ENCODE measurements at places on chromosomes 4 and X.

DNA sequence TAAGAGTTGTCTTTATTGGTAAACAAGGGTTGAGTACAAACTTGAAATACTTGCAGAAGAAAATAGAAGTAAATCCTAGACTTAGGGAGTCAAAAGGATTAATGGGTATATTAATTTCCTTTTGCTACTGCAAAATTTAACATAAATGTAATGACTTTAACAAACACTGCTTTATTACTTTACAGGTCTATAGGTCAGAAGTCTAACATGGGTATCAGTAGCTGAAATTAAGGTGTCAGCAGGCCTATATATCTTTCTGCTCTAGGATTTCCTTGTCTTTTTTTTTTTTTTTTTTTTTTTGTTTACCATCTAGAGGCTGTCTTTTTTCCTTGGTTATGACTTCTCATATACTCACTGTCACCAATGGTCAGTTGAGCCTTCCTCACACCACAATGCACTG, 220.4 kb downstream of the GRID2 start:
- no peak for DNase-seq

DNA sequence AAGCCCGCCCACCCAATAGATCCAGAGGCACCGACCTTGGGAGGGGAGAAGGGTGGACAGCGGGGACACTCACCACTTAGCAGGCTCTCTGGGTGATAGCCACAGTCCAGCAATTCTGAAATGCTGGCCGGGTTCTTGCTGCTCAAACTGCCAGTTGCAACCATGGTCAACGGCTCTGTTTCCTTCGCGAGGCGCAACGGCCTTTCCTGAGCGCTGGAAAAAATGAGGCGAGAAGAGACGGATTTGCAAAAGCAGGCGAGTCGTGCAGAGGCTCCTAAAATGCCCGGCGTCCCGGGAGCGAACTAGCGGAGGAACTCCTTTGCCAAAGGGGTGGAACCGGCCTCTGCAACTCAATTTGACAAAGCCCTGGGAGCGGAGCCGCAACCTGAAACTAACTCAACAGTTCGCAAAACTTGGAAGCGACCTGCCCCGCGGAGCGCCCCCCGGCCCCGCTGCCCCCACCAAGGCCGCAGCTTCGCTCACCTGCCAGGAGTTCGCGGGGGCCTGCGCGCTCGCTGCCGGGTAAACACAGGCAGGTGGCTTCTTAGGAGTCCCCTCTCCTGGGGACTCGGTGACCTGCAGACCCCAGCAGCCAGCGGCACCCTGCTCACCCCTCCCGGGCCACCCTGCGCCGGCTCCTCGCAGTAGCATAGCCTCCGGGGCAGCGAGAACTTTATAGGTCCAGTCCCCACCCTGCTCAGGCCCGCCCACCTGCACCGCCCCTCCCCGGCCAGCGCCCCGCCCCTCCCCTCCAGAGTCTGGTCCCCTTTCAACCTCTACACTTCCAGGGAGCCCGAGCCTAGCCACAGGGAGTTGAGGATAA, at the start of gene DDIT4L:
DDIT4L (minus strand) TSS at position 649 of the 823 bp plus-strand sequence; CDS start at position 164, 485 bp downstream.
- no peak for DNase-seq

- no peak for DNase-seq
These were observed 76.2 kb downstream of the PRRG1 start for GRCh38 chrX:37425370-37425769.

DNA sequence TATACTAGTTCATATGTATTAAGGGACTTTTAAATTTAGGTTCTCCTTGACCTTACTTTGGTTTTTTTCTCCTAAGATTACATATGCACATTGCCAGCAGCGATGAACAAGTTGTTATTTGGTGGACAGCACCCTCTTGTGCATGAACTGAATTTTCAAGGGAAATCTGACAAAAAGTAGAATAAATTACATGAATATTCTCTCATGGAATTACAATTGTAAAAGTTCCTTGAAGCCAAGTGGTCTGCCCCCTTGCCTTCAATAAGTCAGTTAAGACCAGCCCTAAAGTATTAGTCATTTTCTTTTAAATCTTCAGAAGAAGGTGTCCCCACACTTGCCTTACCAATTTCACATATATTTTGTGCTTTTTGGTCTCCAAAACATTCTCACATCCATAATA, 30.7 kb upstream of the SMARCA5 start:
- DNase-seq = no peak

GRCh38 chrX:25016938-25017598, 1.3 kb upstream of the ARX start:
- DNase-seq = no peak

DNA sequence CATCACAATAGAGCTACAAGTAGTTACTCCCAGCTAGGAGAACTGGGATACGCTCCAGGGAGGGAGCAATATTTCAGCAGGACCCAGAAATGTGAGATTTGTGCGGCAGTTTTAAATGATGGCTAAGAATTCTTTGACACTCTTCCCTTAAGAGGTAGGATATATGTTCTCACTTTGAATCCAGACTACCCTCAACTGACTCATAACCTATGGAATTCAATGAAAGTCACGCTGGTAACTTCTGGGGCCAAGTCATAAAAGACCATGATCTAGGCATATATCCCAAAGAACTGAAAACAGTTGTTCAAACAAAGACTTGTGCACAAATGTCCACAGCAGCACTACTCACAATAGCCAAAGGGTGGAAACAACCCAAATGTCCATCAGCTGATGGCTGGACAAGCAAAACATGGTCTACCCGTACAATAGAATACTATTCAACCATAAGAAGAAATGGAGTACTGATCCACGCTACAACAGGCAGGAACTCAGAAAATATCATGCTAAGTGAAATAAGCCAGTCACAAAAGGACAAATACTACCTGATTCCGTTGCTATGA, 10.5 kb downstream of the CD99L2 start:
- no peak for DNase-seq

DNA sequence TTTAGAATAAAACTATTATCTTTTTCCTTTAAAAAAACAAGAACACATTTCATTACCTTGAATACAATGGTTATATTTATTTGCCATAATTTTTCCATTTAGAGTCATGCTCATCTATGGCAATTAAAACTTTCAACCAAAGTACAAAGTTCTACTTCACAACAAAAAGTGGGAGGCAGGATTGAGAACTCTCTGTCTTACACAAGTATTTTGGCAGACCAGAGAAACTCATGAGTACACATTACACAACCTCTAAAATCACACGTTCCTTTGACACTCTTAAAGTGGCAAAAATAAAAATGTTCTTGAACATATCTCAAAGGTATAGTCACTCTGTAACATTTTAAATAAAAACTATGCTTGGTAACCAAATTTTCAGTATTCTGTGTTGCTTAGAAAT, 213.4 kb downstream of the IL15 start:
- DNase-seq = no peak

GRCh38 chrX:22748093-22748999, 251.4 kb upstream of the DDX53 start:
- DNase-seq = peak; percentile 25

DNA sequence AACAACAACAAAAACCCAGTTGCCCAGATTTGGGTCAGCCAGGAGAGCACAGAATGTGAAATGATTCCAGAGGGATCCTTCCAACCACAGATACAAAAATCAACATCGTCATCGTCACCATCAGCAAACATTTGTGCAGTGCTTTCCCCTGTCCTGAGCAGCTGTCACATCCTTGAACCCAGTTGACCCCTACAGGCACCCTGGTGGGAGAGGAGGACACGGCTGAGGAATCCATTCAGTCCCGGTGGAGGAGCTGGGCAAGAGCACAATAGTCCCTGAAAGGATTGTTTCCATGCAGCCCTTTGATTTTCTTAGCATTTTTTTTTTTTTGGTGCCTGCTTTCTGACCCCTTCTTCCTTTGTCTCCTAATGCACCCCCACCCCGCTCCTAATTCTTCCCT, 37.1 kb upstream of the STX18 start:
- DNase-seq = no peak

DNA sequence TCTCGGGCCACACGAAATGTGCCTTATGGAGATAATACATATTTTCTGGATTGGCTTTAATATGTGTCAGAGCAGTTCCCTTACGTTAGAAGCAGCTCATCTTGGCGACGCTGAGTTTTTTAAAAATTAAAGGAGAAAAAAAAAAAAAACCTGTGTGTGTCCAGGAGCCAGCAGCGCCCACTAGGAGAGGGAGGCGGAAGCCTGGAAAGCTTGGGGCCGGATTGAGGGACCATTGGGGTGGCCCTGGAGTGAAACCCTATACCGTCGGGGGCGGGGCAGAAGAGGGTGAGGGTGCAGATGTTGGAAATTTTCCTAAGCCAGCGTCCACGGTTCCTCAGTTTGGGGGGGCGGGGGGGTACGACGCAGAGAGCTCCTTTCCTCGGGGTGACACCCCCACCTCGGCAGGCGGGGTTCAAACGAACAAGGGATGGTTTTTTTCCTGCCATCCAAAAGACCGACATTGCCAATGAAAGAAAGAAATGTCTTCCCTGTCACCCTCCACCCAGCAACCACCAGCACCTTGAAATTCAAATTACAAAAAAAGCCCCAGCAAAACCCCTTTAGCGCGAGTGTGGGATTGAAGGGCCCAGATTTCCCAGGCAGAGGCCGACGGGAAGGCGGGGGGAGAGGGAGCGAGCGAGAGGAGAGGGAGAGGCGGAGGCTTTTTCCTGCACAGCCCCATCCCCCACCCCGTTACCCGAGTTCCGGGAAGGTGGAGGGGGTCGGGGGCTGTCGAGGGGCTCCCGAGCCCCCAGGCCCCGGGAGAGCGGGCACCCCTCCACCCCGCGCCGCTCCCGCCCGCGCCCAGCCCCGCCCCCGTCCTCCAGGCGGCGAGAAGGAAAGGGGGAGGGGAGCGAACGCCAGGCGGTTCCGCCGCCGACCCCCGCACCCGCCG, 859 bp downstream of the SMARCA1 start:
- DNase-seq = no peak

DNA sequence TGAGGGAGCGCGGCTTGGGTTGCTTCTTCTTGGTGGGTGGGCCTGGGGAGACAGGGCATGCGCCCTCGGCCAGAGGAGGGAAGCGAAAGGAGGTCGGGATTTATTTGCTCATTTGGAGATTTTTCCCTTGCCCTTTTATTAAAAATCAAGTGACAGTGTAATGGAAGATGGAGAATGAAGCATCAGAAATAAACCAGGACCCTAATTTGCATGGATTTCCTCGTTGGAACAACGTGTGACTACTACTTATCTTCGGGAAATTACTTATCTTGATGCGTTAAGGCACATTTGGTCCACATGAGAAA, 709 bp upstream of the CLOCK start:
- DNase-seq = no peak

DNA sequence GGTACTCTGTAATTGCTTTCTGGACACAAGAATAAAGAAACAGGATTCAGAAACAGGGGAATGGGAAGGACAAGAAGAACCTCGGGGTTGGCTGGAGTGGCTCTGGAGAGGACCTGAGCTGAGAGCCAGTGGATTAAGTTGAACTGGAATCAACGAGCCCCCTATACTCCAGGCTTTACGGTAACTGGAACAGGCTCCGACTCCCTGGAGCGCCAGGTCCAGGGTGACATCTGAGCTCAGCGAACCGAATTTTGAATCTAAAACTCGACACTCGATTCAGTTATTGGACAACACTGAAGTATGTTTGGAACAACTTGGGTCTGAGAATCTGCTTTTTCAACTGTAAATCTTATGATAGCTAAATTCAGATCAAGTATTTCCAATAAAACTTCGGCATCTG, 23.9 kb downstream of the HMX1 start:
- DNase-seq = no peak

- DNase-seq = no peak
These were observed 60.3 kb upstream of the ZNF81 start for GRCh38 chrX:47776292-47777006.

DNA sequence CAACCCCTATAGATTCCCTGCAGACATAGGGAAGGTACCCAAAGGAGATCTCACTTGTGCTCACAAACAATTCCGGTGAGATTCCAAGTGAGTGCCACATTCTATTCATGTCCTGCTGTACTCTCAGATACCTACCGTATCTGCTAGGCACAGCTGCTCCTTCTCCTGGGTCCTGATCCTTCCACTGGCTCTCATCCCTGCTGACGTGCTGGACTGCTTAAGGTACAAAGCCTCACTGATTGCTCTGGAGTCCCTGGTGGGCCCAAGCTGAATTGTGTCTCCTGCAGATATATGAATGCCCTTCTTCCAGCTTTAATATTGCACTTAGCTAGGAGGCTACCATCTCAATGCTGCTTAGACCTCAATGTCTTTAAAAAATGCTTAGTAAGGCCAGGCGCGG, 2.4 kb downstream of the TCEAL1 start:
- DNase-seq = no peak

GRCh38 chrX:53695946-53696549, 9.5 kb upstream of the HUWE1 start:
- DNase-seq = no peak

Data from CD4-positive, alpha-beta T cell treated with Interleukin-15 for 4 hours (primary cell).